ENCODE measurements at places on chromosomes 13 and 19.
A peak's percentile ranks its signal among the peaks of the same experiment; 100 is the strongest.

DNA sequence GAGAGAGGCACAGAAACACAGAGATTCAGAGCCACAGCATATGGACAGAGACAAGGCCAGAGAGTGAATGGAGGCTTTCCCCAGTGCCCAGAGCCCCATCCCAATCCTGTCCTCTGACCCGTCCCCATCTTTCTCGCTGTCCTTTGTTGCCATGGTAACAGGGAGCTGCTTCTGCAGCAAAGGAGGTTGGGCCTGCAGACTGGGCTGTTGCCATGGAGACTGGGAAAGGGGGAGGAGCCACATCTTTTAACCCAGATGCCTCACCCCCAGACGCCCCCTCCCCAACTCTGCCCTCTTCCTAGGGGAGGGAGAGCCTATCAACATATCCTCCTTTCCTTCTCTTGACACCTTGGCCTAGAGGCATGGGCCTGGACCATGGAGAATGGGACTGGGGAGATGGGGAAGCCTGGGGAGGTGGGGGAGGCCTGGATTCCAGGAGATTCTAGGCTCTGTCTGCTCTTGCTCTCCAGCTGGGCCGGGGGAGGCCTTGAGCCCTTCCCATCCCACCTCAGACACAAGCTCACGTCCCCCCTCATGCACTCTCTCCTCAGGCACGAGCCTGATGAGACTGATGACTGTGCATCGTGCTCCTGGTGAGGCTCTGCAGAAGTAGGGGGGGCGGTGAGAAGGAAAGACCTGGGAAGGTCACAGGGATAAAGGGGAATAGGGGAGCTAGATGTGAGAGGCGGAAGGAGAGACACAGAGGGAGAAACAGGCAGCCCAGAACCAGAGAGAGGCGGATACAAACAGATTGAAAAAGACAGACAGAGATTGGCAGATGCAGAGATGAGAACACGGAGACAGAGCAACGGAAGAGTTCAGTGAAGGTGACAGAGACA is 2.1 kb upstream of the ATP1A3 start:
- no peak for DNase-seq

DNA sequence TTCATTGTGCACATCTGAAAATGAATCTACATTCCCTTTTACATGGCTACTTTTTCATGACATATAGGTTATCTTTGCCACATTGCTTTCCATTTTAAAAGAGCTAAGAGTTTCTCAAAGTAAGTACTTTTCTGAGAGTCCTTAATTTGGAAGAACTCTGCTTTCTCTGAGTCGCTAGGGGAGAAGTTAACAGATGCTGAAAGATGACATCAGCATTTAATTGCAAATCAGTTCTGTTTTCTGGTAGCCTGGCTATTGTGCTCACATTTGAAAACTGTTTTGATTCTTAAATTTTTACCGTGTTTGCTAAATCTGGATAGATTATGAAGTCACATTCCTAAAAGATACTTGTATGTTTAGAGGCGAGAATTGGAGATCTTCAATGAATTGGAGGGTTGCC is 107.7 kb upstream of the C1QTNF9B start:
- DNase-seq = no peak

DNA sequence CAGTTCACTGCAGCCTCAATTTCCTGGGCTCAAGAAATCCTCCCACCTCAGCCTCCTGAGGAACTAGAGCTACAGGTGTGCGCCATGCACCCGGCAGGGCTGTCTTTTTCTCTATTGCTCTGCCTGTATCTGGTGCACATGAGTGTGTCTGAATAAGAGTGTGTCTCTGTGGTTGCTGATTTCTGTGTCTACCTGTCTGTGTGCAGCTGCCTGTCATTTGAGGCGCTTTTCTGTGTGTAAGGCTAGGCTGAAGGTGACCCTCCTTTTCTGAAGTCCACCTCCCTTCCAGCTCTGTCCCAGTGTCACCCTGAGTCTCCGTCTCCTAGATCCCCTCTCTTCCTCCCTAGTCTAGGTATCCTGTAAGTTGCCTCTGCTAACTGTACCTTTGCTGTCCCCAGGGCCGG is 1.5 kb upstream of the PRR12 start:
- DNase-seq = no peak

GRCh38 chr13:80962855-80963254 is 621.9 kb upstream of the SPRY2 start:
- DNase-seq = no peak

DNA sequence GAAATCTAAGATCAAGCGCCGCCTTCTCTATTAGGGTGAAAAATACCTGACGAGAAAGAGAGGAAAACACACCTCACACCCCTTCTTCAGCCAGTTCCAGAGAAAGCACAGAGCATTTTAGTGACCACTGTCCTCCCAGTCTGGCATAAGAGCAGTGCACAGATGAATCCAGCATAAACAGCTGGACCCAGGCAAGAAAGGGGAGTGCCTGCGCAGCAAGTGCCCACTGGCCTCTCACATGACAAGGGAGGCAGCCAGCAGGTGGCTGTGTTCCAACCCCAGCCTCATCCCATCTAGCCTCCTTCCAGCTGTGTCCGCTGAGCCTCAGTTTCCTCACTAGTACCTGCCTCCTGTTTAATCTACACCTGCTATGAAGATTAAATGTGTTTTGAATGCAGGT is 8.0 kb downstream of the MED26 start:
- no peak for DNase-seq

GRCh38 chr13:80530191-80530590 is 189.3 kb upstream of the SPRY2 start:
- DNase-seq = no peak

DNA sequence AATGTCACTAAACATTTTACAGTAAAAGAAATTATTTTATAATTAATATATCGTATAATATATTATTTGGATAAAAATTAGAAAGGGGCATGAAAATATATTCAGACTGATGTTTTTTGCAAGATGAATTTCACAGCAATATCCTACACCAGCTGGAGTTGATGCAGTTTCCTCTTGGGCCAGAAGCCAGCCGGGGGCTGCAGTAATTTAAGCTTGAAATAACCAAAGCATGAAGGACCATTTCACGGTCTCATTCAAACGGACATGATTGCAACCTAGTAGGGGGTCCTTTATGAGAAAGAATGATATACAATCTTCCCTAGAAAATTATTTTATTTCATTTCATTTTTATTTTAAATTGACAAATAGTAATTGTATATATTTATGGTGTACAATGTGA is 797.2 kb upstream of the PCDH9 start:
- DNase-seq = no peak

DNA sequence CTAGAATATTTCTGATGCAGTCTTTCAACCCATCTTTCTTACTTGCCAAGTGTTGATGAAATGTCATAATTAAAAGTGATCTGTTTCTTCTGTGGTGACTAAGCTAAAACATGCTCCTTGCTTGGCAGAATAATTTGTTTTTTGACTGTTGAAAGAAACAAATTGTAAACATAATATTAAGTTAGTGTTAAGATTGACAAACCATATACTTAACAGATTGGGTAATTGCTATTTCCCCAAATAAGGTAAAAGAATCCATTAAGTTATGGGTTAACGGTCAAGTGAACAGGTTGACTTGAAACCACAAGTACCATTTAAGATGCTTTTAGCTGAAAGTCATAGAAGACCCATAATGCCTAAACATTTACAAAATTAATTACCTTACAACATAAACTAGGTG is 62.9 kb downstream of the TEX26 start:
- DNase-seq = no peak

DNA sequence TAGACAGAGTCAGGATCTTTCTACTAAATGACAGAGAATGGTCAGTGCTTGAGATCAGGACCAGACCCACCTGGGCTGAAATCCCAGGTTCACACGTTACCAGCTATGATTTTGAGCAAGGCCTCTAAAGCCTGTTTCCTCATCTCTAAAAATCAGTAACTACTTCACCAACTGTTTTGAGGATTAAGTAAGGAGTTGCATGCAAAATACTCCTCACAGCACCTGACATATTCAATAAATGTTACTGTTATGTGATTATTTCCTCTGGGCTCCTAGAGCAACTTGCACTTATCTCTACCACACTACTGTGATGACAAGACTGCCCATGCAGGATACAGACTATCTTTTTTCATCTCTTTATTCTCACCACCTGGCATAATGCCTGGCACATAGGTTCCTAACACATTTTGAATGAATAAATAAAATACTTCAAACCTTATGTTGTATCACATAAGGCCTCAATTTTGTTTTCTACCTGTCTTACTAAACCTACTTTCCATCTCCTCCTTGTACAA is 1.8 kb downstream of the KATNAL1 start:
- DNase-seq = no peak

- no peak for DNase-seq
Measured at GRCh38 chr13:98651744-98652143, 74.8 kb upstream of the STK24 start.

DNA sequence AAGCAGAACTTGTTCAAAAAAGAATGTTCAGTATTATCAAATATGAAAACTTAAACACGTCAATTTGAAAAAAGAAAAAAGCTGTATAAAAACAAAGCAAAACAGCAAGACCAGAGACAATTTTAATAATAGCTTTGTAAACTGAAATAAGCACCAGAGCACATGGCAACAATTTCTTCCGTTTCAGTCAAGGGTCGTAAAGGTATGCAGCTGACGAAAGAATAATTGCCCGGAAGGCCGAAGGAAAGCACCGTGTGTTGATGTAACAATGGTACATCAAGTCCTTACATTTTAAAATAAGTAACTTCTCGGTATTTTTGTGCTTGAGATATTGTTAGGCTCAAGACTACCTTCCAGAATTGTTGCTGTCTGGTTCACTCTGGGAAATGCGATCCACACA is 1.7 kb downstream of the PROSER1 start:
- DNase-seq = no peak

GRCh38 chr19:11247391-11247790 is 8.0 kb downstream of the ANGPTL8 start:
- DNase-seq = no peak

- DNase-seq = peak; percentile 98
Measured at GRCh38 chr13:28574617-28575142, 79.8 kb upstream of the FLT1 start.

- DNase-seq = no peak
Measured at GRCh38 chr13:102325321-102325720, 76.5 kb downstream of the FGF14 start.

DNA sequence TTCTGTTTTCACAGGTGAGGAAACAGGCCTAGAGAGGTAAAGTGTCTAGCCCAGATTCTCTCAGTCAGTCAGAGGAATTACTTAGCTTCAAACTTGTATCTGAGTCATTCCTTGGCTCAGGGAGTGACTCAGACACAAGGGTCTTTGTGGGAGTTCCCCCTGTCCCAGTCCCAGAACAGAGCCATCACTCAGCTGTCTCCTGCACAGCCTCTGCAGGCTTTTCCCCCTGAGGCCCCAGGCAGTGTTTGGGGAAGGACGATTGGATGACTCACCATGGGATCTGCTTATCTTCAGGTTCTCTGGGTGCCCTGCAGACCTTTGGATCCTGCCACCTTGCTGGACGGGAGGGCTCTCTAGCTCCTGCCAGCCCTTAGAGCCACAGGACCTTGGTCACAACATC is 13.2 kb downstream of the ZNF793 start:
- peak; percentile 39 for DNase-seq

DNA sequence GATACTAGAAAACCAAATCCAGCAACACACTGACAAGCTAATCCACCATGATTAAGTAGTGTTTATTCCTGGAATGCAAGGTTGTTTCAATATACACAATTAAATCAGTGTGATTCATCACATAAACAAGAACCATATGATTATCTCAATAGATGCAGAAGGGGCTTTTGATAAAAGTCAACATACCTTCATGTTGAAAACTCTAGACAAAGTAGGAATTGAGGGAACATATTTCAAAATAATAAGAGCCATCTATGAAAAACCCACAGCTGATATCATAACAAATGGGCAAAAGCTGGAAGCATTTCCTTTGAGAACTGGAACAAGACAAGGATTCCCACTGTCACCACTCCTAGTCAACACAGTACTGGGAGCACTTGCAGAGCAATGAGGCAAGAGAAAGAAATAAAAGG is 213.6 kb upstream of the CSNK1A1L start:
- DNase-seq = peak; percentile 18

DNA sequence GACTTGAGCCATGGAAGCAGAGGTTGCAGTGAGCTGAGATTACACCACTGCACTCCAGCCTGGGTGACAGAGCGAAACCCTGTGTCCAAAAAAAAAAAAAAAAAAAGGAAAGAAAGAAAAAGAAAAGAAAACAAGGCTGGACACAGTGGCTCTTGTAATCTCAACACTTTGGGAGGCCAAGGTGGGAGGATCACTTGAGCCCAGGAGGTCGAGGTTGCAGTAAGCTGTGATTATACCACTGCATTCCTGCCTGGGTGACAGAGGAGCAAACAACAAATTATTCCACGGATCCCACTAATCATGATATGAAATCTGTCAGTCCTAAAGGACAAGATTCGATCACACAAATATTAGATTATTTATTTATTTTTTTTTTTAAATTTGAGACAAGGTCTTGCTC is 3.1 kb upstream of the MYDGF start:
- no peak for DNase-seq

- DNase-seq = no peak
Measured at GRCh38 chr19:13032837-13033236, 37.6 kb downstream of the NFIX start.

DNA sequence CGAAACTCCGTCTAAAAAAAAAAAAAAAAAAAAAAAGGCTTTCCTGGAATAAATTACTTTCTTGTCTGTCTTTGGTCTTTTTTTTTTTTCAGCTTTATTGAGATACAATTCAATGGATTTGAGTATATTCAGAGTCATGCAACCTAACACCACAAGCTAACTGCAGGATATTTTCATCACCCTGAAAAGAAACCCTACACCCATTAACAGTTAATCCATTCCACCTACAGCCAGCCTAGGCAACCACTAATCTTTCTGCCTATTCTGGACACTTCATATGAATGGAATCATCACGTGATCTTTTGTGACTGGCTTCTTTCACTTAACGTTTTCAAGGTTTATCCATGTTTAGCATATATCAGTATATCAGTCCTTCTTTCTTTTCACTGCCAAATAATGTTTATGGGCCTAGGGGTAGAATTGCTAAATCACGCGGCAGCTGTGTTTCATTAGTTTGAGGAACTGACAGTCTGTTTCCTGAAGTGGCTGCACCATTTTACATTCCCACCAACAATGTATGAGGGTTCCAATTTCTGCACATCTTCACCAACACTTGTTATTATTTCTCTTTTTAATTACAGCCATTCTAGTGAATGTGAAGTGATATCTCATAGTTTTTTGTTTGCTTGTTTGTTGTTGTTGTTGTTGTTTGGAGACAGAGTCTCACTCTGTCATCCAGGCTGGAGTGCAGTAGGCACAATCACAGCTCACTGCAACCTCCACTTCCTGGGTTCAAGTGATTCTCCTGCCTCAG is 19.9 kb downstream of the LRFN3 start:
- DNase-seq = no peak

GRCh38 chr13:40961214-40961613 is 57.9 kb downstream of the ELF1 start:
- DNase-seq = no peak

DNA sequence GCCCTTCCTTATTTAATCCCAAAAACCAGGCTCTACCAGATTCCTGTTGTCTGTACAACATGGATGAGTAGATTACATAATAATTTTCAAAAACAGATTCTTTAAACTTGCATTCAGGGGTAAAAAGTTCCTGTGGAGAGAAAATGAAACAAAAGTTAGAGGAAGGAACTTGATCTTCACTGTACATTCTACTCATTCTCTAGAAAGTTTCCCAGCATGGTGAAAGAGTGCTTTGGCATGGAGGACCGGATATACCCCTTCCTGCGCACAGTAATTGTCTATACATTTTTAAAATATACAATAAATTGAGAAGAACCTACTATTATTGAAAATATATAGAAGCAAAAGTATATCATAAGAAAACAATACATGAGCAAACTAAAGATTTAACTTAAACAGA is 274.2 kb downstream of the ITGBL1 start:
- no peak for DNase-seq

- DNase-seq = peak; percentile 52
Measured at GRCh38 chr19:2027361-2027760, 11.8 kb upstream of the BTBD2 start.
